ENCODE measurements at places on chromosomes 11 and 22. TPM values are rescaled to one million over a fixed set of nuclear protein-coding genes. Genes with fewer than 3 reads are reported as not detected.

GRCh38 chr11:77630157-77630710 lies 7.4 kb downstream of the CLNS1A start:
- no peak for DNase-seq

DNA sequence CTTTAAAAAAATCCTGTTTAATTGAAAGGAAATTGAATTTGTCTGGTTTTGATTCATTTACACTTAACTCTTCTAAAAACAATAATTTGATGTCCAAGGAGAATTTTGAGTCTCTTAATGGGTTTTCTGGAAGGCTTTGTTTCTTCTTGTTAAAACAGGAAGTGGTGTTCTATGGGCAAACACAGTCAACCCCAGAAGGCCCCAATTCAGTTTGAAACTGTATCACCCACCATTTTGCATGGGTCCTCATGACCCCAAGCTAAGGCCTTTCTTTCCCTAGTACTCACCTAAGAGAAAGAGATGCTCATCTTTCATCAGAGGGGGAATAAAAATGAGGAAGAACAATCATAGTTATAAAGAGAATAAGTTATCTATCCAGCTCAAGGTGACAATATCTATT lies 10.6 kb downstream of the FLI1 start:
- DNase-seq: no peak

DNA sequence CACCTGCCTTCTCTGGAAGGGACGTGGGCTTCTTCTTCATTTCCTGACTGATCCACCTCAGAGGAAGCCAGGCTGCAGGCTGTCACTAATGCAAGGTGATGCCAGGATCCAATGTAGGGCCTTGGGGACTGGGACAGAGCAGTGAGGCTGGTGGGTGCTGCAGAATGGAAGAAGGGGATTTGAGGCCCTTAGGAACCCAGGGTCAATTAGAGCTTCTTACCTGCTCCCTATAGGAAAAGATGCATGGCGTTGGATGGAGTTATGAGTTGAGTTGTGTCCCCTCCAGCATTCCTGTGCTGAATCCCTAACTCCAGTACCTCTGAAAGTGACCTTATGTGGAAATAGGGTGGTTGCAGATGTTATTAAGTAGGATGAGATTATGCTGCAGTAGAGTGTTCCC lies 190.4 kb downstream of the MIAT start:
- no peak for DNase-seq

DNA sequence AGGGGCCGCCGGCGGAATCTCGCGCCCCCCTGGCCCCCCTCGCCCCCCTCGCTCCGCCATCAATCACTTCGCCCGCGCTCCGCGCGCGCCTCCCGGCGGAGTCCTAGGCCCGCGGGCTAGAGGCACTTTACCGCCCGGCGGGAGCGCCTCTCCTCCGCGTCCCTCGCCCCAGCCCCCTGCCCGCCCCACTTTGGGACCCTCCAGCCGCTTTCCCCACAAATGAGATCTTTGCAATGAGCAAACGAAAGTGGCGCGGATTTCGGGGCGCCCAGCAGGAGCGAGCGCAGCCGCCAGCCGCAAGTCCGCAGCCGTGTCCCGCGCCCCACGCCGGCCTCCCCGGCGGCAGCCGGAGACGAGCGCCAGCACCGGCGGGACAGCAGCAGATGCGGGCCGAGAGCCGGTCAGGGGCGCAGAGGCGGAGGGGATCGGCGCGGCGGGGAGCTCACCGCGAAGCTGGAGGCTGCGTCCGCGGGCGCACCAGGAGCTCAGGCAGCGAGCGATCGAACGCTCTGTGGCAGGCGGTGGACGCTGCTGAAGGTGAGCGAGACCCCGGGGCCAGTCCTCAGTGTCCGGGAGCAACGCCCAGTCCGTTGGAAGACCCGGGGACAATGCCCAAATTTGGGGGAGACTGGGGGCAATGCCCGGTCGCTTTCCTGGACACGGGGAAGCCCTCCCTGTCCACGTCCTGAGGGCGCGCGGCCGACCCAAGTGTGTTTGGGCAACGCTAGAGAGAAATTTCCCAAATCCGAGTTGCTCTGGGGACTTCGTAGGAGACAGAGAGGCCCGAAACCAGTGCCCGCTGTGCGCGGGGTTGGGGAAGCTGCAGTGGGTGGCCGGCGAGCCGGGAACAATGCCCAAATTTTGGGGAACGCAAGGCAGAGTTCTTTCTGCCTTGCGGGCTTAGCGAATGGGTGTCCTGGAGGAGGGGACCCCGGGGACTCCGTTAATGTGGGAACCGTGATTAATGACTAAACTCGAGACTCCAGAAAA lies 1.5 kb upstream of the IGF2 start:
- no peak for DNase-seq

DNA sequence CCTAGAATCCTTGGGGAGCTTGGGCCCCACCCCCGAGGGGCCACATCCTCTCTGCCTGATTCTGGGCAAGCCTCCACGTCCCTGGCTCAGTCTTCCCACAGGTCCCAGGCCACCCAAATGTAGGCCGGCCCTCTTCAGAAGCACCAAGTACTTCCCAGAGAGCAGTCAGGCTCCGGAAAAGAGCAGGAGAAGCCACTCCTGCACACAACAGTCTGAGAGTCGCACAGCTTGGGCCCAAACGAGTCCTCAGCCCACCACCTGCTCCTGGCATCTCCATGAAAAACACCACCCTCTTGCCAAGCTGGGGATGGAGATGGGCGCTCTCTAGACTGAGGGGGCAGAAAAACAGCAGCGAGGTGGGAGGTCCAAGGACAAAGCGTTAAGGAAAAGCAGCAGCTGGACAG lies 15.4 kb downstream of the EHD1 start:
- DNase-seq: peak; percentile 73

DNA sequence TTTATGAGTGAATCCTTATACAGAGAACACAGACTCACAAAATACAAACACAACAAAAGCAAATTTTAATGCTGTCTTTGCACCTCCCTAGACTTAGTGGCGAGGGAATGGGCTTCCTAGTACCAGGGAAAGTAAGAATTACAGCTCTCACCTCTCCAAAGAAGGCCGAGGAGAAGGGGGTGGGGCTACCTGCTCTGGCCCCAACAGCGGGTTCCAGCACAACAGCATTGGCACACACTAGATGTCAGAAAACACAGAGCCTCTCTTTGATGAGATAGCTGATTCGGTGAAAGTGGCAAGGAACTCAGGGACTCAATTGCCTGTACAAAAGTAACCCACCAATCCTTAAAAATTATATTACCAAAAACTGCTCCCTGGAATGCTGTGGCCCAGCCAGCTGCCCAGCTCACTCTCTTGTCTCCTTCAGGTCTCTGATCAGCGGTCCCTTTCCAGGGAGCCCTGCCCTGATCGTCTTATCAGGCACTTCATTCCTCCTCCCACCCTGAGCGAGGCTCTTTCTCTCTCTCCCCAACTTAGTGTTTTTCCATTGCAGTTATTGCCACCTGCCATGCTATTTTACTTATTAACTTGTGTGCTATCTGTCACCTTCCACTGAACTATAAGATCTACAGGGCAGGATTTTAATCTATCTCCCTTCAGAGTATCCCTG lies 30.7 kb downstream of the SPON1 start:
- no peak for DNase-seq

DNA sequence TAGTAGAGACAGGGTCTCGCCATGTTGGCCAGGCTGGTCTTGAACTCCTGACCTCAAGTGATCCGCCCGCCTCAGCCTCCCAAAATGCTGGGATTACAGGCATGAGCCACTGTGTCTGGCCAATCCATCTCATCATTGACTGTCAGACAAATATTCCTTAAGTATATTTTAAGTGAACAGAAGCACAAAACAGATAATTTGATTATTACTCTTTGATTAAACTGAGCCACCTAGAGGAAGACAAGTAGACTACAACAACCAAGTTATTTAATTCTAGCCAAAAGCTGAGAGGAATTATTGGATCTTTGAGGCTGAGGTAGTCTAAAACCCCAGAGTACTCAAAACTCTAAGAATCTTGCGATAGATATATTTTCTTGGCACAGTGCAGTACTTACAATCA lies 1.2 kb downstream of the ACRV1 start:
- no peak for DNase-seq

DNA sequence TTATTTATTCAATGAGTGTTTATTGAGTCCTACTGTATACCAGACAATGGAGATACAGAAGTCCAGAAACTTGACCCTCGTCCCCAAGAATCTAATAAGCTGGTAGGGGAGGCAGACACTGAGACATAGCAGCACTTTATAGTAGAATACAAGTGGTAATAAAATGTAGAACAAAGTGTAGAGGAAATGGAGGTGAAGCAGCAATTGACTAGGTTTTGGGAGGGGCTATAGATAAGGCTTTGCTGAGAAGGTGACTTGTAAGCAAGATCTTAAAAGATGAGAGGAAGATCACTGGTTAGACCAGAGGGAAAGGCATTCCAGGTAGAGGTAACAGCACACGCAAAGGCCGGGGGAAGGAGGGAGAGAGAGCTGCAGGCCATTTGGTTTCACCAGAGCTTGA lies 57.3 kb downstream of the ZBTB16 start:
- no peak for DNase-seq

GRCh38 chr11:98180921-98181320 lies 839.8 kb upstream of the CNTN5 start:
- DNase-seq: no peak

- DNase-seq: peak; percentile 74
Measured at GRCh38 chr22:36977401-36977861, 41.8 kb downstream of the TST start.

Gene OR2D2
- total RNA-seq: not detected

Gene NTM
- 13.9 TPM for total RNA-seq

Gene SPI1
- 18.4 TPM for total RNA-seq

Gene FOLR2
- 14.7 TPM for total RNA-seq

Gene MEI1
- total RNA-seq: 0.54 TPM

Gene KREMEN1
- total RNA-seq: 4.3 TPM
